ENCODE measurements at places on chromosomes 1 and 21. TPM values are rescaled to one million over a fixed set of nuclear protein-coding genes. Genes with fewer than 3 reads are reported as not detected.

The CD247 gene
- 8.9 TPM for total RNA-seq

GRCh38 chr1:109687641-109688499, at the start of gene GSTM1:
Gene GSTM1, plus strand, starts transcription at chr1:109687817. Its CDS starts 57 bp downstream, at chr1:109687874.
- DNase-seq: no peak

The C2CD4D gene
- 0.29 TPM for total RNA-seq

The ISG15 gene
- total RNA-seq: 93.6 TPM

The GJA8 gene
- total RNA-seq: not detected

- DNase-seq: no peak
Observed at GRCh38 chr1:222275001-222275728, 272.7 kb downstream of the HHIPL2 start.

DNA sequence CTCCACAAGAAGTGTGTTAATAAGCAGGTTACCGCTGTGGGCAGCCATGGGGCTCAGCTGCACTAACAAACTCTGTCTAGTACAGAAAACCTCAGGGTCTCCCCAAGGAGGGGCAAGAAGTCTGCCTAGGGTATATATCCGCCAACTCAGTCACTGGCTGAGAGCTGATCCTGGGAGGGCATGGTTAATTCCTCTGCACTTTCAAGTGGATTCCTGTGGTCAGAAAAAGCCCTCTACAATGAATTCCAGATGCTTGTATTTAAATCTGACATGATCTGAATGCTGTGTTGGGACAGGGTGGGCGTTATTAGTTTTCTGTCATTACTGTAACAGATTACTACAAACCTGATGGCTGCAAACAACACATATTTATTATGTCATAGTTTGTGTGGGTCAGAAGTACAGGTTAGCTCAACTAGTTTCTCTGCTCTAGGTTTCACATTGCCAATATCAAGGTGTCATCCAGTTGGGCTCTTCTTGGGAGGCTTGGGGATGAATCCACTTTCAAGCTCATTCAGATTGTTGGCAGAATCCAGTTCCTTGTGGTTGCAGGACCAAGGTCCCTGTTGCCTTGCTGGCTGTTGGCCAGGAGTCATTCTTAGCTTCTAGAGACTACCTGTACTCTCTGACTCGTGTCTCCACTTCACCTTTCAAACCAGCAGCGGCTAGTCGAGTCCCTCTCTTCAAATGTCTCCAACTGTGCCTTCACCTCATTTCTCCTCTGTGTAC, 8.0 kb upstream of the SELE start:
- DNase-seq: no peak

DNA sequence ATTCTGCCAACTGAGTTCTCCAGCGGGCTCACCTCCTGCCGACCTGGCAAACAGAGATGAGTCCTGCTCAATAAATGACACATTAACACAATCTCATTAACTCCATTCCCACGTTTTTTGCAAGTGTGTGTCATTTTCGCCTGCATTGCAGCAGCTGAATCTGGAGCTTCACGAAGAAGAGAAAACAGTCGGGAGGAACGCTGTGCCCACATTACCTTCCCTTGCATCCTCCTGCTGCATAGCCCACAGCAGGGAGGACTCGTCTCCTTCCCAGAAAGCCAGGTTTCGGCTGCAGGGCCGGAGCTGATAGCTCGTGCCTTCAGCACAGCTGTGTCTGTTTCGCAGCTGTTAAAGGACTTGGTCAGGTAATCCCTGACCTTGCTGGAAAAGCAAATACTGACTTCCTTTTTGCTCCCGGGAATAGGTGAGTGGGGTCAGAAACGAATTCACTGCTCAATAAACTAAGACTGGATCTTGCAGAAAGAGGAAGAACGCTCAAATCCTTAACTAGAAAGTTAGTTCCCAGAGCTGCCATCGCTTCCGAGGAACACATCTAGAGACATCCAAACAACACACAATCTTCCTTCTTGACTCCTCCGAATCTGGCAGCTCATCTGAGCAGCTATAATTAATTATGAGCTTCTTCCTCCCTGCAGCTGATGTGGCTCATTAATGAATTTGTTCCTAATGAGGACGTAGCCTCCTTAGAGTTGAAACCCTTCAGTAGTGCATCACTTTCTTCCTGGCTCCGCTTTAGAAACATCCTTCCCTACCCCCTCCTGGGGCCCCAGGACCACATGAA, 33.0 kb downstream of the KANK4 start:
- DNase-seq: no peak

- DNase-seq: no peak
Observed at GRCh38 chr1:193553564-193553963, 367.2 kb upstream of the B3GALT2 start.

DNA sequence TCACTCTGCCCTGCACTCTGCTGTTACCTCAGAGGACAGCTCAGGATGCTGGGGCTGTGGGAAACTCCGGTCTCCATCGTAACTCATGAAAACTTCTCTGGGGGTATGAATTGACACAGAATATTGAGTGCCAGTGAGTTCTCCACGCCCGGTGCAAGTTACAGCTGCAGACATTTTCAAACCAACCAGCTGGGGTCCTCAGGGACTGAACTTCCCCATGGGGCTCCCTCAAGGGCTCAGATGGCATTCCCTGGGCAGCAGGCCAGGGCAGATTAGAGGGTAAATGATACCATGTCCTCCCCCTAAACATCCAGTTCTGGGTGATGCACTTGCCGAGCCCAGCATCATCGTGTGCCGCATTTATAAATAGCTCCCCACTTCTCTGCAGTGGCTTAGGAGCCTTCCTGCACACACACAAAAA, 27.8 kb upstream of the CCSAP start:
- no peak for DNase-seq

GRCh38 chr1:46341222-46342083, 846 bp downstream of the NSUN4 start:
- DNase-seq: peak; percentile 65

DNA sequence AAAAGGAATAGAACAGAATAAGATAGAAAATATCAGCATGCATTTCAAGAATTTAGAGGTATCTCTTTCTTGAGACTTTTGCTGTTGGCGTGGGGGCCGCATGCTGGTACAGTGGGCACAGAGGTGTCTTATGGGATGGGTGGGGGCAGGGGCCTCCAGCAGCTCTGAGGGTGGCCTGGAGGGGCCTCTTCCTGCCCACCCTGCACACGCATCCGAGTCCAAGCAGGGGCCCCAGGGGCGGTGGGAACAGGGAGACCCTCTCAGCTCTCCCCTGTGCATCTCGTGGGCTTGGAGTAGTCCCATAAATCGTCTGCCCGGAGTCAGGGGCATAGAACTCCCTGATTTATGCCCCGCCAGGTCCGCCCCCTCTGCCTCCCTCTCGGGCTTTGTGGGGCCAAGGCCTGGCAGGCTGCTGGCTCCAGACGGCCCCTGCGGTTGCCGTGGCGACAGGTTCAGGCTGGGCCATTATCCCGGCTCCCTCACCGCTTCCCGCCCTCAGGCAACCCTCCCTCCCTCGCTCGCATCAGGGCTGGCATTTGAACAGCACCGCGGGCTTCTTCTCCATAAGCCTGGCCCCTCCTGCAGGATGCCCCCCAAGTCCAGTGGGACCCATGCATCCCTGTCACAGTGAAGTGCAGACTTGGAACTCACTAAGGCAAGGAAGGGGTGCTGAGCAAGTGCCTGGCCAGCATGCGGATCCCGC, 133.2 kb upstream of the ZBTB40 start:
- DNase-seq: no peak

DNA sequence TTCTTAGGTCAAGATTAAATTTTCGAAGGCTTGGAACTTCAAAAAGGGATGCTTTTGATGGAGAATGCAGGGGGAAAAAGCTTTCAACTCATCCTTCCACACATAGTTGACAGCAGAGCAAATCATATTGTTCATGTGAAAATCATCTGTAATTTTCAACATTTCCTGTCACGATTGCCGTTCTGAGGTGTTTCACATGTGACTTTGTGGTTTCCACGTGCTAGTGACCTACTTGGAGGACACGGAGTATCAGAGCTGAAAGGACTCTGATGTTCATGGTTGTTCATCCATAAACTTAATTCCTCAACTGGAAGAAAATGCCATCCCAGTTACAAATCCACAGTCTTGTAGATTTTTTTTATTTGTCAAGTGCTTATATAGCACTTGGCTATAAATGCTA, 79.1 kb downstream of the ZP4 start:
- DNase-seq: no peak

The GABRD gene
- total RNA-seq: 2.9 TPM

- DNase-seq: no peak
Observed at GRCh38 chr1:166172106-166172505, 5.3 kb upstream of the FAM78B start.

- DNase-seq: no peak
Observed at GRCh38 chr1:151313501-151313900, 13.7 kb downstream of the PI4KB start.

- no peak for DNase-seq
Observed at GRCh38 chr1:170768929-170769328, 105.0 kb downstream of the PRRX1 start.

- DNase-seq: no peak
Observed at GRCh38 chr1:109631513-109632505, 12.2 kb downstream of the AMPD2 start.

The BSND gene
- not detected for total RNA-seq

The RGS18 gene
- 9.1 TPM for total RNA-seq

The SYNC gene
- total RNA-seq: 16.9 TPM

DNA sequence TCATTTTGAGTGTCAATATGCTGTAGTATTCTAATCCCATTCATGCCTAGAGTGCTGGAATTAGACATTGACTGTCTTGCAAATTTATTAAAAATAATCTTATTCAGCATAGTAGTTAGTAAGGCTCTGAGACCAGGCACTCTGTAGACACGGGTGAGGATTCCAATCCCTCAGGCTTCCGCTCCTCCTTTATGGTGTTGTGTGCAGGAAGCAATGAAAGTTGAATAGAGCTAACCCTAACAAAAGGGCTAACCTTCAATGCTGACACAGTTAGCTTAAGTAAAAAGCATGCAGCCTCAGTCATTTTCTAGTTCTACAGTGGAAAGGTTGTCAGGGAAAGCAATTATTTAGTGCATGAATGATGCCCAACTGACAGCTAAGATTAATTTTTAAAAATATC, 199.6 kb upstream of the SGIP1 start:
- DNase-seq: no peak

DNA sequence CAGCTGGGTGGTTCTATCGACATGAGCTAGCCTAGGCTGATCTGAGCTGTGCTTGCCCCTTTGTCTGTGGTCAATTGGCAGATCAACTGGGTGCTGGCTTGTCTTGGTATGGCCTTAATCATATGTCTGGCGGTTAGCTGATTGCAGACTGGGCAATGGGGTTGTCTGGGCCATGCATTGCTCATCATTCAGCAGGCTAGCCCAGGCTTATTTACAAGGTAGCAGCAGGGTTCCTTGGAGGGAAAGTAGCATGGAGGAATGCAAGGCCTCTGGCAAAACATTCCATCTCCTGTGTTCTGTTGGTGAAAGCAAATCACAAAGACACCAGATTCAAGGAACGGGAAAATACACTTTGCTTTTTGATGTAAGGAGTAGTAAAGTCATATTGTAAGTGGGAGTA, 84.0 kb upstream of the IVNS1ABP start:
- no peak for DNase-seq

GRCh38 chr1:180539136-180539535, 19.6 kb upstream of the OVAAL start:
- no peak for DNase-seq

GRCh38 chr1:34029515-34029914, 135.5 kb downstream of the CSMD2 start:
- no peak for DNase-seq

- peak; percentile 89 for DNase-seq
Observed at GRCh38 chr1:44786138-44786840, 1.7 kb downstream of the BEST4 start.

- no peak for DNase-seq
Observed at GRCh38 chr1:153770797-153771196, 4.4 kb upstream of the SLC27A3 start.

The CLIC4 gene
- 200 TPM for total RNA-seq

The HSD3B1 gene
- total RNA-seq: not detected

- no peak for DNase-seq
Observed at GRCh38 chr21:15062606-15062965, 2.2 kb downstream of the NRIP1 start.

- DNase-seq: no peak
Observed at GRCh38 chr21:32094804-32095203, 184.0 kb downstream of the MIS18A start.

- no peak for DNase-seq
Observed at GRCh38 chr1:87999852-88000251, 671.2 kb downstream of the LMO4 start.

The SYTL1 gene
- total RNA-seq: 30.6 TPM

- DNase-seq: no peak
Observed at GRCh38 chr1:59972216-59972927, 45.8 kb upstream of the CYP2J2 start.

The C2CD2 gene
- 26.4 TPM for total RNA-seq

DNA sequence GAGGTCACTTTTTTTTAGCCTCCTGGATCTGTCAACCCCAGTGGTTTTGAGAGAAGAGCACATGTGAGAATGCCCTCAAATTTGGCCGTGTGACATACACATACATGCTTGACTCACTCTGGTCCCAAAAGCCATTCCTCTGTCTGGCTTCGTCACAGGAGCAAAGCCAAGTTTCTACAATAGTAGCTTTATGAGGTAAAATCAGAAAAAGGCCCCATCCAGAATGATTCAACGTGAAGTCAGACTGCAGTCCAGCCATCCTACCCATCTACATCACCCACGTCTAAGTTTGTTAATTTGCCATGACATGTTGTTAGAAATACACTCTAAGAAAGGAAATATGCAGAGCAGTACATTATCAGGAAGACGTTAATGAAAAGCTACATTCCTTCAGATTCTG, 245.2 kb downstream of the SDCCAG8 start:
- no peak for DNase-seq
